ENCODE measurements at places on chromosomes 13 and 19.

DNA sequence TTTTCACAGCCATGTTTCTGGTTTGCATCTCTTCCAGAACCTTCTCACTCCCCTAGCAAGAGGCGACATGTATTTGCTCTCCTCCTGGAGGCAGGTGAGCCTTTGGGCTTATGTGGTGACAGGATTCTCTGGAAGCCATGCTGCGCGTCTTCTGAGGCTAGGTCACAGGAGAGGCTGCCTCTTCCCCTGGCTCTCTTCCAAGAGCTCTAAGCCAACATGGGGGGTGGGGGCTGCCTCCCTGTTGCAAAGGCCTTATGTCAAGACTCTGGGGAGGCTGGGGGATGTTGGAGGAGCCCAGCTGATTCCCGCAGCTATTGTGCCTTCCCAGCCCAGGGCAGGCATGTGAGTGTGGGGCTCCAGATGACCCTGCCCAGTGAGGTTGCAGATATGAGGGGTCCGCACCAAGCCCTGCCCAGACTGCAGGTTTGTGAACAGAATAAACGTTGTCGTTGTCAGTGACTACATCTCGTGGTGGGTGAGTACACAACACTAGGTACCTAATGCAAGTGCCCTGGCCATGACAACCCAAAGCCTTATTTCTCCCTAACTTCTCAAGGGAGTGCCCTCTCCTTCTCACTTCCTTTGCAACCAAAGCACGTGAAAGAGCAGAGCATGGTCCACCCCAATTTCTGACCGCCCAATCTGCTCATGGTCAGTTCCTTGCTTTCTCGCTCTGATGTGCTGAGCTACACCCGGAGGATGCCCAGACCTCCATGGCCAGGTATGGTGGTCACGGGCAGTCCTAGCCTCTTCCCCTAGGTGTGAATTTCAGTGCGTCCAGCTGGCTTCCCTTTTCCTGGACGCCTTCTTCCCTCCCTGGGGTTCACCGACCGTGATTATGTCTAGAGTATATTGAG lies 44.9 kb downstream of the TEX29 start:
- no peak for DNase-seq

- DNase-seq, result no peak
Measured at GRCh38 chr13:28467034-28467433, 27.9 kb downstream of the FLT1 start.

- DNase-seq, result no peak
Measured at GRCh38 chr13:27186295-27186694, 14.7 kb upstream of the USP12 start.

DNA sequence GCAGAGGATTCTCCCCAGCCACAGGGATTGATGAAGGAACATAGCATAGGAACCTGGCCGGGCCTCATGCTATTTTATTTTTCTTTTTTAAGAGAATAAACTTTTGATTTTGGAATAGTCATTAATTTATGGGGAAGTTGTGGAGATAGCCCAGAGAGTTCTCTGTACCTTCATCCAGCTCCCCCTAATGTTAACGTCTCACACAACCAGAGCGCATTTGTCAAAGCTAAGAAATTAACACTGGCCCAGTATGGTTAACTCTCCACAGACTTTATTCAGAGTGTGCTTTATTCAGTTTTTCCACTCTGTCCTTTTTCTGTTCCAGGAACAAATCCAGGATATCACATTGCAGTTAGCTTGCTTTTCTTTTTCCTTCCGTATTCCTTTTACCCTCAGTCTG lies 59.4 kb downstream of the RGCC start:
- DNase-seq, result no peak

GRCh38 chr19:55014714-55015113 lies 23.4 kb downstream of the GP6 start:
- DNase-seq, result no peak

GRCh38 chr13:109735436-109735966 lies 50.9 kb downstream of the IRS2 start:
- DNase-seq, result no peak

DNA sequence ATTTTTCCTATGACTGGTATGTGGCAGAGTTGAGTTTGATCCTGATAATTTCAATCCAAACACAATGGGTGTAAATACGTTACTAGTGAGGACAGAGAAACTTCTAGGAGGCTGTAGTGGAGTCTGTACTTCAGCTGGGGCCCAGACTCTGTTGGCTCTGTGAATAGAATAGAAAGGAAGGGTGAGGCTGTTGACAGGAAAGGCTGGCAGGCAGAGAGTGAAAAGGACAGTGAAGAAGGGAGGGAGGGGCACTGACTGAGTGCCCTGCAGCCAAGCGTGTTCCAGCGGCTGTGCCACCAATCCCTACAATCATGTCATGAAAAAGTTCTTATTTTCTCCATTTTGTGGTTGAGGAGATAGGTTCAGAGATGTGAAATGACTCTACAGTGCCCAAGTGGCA lies 80.5 kb downstream of the MBNL2 start:
- no peak for DNase-seq

GRCh38 chr13:84431646-84432045 lies 549.4 kb upstream of the SLITRK1 start:
- DNase-seq, result no peak

DNA sequence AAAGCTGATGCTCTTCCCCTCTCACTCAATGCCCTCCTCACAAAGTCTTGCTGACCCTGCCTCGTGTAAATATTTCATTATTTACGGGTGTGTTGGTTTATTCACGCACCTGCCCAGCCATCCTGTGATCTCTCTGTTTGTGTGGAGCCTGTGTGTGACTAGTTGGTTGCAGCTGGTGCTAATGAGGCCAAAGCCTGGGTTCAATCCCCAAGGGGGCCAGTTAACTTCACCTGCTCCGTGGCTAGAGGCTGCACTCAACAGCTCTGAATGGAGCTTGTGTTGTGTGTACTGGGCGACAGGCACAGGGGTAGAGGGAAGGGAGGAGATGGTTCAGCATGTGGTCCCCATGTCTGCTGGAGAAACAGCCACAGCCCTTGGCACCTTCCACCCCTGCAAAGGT lies 109.5 kb downstream of the DNAJC15 start:
- DNase-seq, result no peak

- DNase-seq, result no peak
Measured at GRCh38 chr13:113002206-113002912, 33.3 kb downstream of the MCF2L start.

DNA sequence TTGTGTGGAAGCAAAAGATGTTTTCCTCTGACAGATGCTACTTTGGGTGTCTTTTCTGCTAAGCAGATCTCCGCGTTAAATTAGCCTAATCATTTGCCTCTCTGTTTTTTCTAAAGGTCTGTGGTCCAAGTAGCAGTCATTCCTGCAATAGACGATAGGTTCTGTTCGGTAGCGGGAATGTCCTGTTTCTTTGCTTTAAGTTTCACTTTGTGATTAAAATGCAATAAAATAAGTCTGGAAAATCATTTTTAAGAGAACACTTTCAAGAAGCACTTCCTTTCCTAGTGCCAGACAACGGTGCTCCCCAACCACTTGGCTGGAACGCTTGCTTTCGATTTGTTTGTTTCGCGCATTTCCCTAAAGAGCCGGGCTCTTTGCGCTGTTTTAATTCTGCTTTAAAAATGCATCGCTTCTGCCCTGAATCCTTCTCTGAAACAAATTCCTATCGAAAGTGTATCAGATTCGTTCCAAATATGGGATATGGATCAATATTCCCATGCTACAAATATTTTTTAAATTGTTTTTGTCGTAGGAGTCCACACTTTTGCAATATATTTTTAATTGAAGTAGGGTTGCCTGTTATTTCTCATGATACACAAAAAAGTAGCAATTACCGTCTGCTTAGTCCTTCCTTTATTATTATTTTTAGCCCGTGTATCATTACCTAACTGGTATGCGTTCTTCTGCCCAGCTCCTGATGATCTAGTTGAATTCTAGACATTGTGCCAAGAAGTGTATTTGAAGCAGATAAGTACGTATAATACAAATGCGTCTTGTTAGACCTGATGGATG lies 14.2 kb downstream of the ZIC2 start:
- DNase-seq, result no peak

DNA sequence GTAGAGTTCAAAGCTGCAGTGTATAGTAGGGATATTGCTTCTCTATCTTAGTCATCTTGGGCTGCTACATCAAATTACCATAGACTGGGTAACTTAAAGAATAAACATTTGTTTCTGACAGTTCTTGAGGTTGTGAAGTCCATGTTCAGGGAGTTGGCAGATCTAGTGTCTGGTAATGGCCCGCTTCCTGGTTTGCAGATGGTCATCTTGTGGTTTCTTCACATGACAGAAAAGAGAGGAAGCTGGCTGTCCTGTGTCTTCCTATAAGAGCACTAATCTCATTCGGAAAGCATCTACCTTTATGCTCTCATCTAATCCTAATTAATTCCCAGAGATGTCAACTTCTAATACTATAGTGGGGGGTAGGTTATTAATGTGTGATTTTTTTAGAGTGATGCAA lies 6.2 kb downstream of the ZNF763 start:
- no peak for DNase-seq

GRCh38 chr13:45926741-45927140 lies 75.2 kb upstream of the SIAH3 start:
- no peak for DNase-seq

All from GM04503 (cell line).